ENCODE measurements at places on chromosomes 11 and 22.

GRCh38 chr11:91178366-91178765 is 955.5 kb upstream of the CHORDC1 start:
- no peak for DNase-seq

GRCh38 chr11:32893093-32893342 is 407 bp downstream of the QSER1 start:
- no peak for DNase-seq

GRCh38 chr22:22823131-22823810 is 64.3 kb upstream of the IGLL5 start:
- DNase-seq, result no peak

DNA sequence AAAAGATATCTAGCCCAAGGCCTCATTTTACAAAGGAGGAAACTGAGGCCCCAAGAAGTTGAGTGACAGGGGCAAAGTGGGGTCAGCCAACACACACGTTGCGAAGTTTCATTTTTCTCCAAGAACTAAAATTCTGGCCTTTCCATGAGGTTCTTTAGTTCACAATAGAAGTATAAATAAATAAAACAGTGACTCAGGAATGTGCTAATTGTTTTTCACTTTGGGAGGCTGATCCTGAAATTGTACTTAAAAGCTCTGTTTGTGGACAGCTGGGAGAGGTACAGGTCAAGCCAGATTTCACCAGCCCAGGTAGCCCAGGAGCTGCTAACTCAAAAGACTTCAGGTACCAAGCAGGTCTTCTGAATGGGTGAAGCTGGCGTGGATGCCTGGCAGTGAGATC is 105.2 kb downstream of the TRAF6 start:
- DNase-seq, result no peak

DNA sequence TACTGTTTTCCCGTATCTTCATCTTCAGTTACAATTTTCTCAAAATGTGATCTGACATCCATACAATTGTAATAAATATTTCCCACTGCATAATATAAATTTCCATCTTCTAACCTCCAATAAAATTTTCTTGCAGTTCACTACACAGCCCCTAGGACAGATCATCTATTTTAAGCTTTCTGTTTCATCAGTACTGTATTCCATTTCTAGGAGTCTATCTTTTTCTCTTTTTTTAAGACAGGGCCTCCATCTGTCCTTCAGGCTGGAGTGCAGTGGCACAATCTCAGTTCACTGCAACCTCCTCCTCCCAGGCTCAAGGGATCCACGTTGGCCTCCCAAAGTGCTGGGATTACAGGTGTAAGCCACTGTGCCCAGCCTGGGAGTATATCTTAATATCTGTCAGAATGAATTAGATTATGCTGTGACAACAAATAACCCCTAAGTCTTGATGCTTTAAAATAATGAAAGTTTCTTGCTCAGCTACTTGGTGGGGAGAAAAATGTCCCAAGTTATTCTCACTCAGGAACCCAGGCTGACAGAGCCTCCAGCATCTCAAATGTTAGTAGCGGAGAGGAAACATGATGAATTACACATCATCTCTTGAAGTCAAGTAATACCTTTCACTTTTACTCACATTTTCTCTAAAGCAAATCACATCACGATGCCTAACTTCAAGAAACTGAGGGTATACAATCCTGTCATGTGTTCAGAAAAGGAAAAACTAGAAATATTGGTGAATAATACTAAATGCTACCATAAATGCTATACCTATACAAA is 92.2 kb downstream of the BUD13 start:
- DNase-seq, result no peak

DNA sequence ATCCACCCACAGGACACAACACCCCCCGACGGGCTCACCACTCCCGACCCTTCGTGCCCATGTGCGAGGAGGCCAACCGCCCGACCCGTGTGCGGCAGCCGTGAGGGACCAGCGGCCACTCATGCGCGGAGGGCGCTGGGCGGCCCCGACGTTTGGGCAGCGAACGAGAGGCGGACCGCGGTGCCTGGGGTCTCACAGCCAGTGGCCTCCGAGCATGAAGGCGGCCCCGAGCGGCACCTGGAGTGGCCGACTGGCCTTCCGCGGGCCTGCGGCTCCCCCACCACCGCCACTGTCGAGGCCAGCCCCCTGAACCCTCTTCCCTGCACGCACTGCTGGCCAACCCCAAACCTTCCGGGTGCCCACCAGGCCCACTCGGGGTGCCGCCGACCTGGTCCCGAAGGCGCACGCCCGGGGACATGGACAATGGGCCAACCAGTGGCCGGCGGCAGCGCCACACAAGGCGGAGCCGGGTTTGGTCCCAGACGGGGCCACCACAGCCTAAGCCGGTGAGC is 4274.9 kb upstream of the OR11H1 start:
- no peak for DNase-seq

DNA sequence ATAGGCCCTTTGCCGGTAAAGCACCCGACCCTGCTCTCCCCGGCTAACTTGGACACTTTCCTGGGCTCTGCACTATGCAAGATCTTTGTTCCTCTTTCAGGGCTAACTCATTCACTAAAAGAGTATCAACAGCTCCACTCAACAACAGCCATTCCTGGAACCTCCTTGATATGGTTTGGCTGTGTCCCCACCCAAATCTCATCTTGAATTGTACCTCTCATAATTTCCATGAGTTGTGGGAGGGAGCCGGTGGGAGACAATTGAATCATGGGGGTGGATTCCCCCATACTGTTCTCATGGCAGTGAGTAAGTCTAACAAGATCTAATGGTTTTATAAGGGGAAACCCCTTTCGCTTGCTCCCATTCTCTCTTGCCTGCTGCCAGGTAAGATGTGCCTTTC is 330.0 kb downstream of the TENM4 start:
- DNase-seq, result no peak

DNA sequence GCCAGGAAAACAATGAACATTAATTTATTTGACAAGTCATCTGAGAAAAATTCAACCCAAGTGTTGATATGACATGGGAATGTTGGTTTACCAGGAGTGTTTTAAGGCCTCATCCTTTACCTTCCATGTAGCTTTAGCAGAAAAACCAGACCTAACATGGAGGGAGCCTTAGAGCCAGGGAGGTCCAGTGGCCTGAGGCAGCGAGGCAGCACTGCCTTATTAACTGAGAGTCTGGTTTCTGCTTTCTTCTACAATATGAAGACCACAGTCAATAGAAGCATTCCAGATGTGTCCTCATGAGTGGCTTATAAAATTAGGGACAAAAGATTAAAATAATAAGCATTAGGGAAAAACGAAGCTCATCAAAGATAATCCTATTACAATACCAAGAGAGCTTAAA is 61.5 kb downstream of the DKK3 start:
- DNase-seq, result no peak

- no peak for DNase-seq
Observed at GRCh38 chr22:38016182-38017151, 32.1 kb upstream of the SOX10 start.

GRCh38 chr22:39183991-39184585 is 31.6 kb upstream of the CBX7 start:
- DNase-seq, result no peak

- no peak for DNase-seq
Observed at GRCh38 chr11:113034576-113034975, 73.4 kb downstream of the NCAM1 start.

GRCh38 chr11:108370315-108370714 is 97.0 kb downstream of the C11orf65 start:
- no peak for DNase-seq

DNA sequence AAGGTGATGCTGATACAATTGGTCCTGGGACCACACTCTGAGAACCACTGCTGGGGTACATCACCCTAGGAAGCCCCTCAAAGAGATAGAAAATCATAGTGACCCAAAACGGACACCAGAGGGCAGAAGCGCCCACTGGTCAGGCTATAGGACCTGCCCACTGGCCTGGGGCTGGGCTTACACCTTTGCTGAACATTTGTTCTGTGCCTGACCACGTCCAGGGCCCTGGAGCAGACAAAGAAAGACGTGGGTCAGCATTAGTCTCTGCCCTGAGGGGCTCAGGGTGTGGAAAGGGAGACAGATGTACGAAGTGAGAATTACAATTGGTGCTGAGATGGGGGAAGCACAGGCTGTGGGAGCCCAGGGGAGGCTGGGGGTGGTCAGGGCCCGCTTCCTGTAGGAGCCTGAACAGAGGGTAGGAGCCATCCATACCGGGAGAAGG is 14.4 kb upstream of the SERPINH1 start:
- DNase-seq, result no peak

GRCh38 chr11:46271407-46271806 is 6.1 kb upstream of the CREB3L1 start:
- DNase-seq, result no peak

DNA sequence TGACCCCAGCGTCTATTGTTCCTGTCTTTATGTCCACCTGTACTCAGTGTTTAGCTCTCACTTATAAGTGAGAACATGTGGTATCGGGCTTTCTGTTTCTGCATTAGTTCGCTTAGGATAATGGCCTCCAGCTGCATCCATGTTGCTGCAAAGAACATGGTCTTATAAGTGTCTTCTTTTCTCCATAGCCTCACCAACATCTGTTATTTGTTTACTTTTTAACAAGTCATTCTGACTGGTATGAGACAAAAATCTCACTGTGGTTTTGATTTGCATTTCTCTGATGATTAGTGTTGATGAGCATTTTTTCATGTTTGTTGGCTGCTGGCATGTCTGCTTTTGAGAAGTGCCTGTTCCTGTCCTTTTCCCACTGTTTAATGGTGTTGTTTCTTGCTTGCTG is 21.7 kb upstream of the SLN start:
- no peak for DNase-seq

DNA sequence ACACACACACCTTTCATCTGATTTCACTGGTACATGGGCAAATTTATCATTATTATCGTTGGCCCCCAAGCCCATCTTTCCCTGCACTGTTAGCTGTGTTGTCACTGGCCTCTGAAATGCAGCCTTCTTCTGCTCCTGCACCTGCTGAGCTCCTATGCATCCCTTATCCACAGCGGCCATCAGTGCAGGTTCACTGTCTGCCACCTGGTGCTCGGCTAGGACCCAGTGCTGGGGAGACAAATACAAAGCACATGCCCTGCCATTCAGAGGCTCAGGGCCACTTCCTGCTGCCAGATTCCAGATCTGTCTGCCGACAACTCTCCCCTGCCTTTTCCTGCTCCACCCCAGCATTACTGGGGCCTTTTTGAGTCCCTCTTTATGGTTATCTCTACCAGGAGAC is 1205.4 kb downstream of the TBC1D22A start:
- no peak for DNase-seq

DNA sequence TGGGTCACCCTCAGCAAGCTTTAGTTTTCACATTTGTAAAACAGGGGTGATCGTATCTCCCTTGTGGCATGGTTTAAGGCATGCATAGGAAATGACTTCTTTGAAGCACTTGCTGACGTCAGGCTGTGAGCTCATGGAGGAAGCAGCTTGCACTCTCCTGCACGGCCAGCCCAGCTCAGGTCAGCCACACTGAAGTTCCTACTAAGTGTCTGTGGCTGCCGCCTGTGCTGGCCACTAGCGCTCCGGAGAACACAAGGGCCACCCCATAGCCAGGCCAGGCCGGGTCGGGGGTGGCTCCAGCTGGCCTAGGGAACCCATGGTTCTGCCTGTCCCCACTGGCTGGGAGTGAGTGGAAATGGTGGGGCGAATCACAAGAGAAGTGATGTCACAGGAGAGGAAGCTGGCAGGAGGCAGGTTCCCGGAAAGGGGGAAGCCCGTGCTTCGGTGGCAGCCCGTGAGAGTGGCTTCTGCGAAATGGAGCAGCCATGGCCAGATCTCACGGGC is 28.2 kb downstream of the KCTD17 start:
- no peak for DNase-seq

DNA sequence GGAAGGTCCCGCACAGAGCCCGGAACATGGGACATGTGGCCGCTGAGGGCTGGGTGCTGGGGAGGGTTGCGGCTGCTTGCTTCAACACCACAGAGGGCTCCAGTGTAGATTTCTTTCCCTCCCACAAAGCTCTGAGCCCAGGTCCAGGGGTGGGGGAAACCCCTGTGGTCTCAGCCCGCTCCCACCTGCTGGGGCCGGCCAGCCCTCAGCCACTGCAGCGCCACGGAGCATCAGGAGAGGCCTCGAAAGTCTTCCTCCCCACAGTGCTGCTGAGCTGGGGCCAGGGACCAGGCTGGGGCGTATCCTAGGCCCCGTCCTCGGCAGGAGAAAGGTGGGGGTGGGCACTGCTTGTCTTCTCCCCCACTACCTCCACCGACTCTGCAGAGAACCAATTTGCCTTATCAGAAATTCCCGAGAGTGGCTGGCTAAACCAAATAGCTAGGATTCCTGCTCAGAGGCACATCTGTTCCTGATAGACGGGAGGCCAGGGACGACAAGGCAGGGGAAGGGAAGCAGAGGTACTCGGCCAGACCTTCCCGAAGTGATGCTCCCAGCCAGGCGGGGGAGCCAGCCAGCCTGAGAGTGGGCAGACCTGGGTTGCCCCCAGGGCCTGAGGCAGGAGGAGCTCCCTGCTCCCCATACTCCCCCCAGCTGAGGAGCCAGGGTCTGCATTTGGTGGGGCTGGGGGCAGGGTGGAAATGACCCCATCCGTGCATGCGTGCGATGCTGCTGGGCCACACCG is 18.7 kb downstream of the IGF2 start:
- no peak for DNase-seq

- DNase-seq, result peak; percentile 70
Observed at GRCh38 chr11:31030138-31030792, 339.3 kb downstream of the DCDC1 start.

GRCh38 chr11:34680918-34681586 is 60.2 kb downstream of the EHF start:
- DNase-seq, result no peak

GRCh38 chr11:101169944-101170343 is 40.3 kb upstream of the PGR start:
- no peak for DNase-seq

- no peak for DNase-seq
Observed at GRCh38 chr22:29208502-29208862, 2.8 kb downstream of the EMID1 start.

DNA sequence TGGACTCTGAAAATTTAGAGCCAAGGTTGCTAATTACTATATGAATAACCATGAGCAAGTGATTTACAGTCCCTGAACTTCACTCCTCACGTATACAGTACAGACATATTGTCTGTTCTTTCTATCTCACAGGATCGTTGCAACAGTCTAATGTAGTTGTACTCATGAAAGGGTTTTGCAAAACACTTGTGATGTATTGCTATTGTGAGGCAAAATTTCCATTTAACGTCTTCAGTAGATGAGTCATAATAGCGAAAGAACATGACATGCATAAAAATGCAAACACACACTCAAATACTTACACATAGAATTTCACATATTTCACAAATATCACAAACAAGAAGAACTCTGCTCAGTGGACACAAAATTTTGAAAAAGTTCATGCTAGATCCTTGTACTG is 134.6 kb upstream of the TRPC6 start:
- no peak for DNase-seq

- DNase-seq, result no peak
Observed at GRCh38 chr11:84430661-84431060, 1144.5 kb upstream of the CCDC90B start.
